NCI-H187 (cell line): ENCODE measurements at places on chromosomes 12 and 14.
A peak's percentile ranks its signal among the peaks of the same experiment; 100 is the strongest.

DNA sequence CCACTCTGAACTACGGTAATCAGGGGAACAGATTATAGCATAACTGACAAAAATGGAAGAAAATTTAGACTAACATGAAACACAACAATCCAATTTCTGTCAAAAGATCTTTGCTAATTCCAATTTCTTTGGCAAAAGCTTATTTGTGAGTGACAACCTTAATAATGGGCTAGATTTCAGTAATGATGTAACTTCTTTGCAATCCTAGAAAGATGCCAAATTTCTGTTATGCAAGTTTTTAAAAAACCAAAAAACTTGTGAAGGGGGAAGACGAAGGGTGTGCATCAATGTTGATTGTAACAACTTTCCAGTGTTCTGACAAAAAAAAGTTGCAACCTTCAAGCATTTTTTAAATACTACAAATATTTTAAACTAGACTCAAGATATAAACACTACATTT is 59.9 kb downstream of the DICER1 start:
- no peak for DNase-seq

GRCh38 chr14:66496188-66496807 is 10.1 kb downstream of the CCDC196 start:
- no peak for DNase-seq

DNA sequence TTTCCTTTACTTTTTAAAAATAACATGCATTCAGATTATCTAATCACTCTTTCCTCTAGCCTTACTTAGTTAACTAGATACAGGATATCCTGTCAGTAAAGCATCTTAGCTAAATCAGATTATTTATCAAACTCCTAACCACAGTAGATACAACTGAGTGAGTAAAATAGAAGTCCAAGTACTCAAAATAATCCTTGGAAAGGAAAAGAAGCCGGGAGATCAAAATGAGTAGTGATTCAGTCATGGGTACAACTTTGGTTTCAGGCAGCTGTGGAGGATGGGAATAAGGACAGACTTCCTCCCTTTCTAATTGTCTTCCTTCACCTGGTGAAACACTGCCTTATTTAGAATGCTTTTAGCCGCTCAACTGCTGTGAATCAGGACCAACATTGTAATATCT is 29.4 kb downstream of the GNG2 start:
- DNase-seq: no peak

- no peak for DNase-seq
Measured at GRCh38 chr12:12922191-12922616, 29.8 kb downstream of the GPRC5D start.

GRCh38 chr14:42224053-42224888 is 617.6 kb downstream of the LRFN5 start:
- peak; percentile 63 for DNase-seq

DNA sequence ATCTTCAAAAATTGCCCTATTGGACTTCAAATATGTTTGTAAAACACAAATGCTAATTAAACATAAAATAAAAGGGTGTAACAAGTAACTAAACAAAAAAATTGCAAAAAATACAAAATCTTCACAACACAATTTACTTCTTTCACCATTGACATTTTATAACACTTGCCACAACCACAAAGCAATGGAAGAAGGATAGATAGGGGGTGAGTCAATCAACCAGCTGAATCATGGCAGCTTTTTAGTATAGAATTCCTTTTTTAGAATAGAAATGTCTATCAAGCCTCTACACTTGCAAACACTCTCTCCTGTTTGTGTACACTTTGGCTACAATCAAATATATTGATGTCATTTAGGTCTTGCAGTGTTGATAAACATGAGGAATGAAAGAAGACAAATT is 232.7 kb downstream of the SLC16A7 start:
- DNase-seq: no peak

DNA sequence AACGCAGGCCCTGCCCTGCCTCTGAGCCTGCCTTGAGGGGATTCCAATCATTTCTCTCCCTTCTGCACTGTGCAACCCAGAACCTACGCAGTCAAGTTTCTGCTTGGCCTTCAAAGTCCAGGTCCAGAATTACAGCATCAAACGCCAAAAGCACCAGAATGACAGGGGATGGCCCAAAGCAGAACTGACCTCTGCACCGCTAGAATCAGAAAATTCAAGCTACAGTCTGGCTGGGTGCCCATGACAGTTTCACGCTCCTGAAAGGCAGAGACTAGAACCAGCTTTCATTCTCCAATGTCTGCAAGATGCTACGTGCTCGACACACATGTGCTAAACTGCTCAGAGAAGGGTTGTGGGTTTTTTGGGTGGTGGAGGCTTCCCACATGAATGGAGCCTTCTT is 4.1 kb downstream of the CLMN start:
- no peak for DNase-seq

- peak; percentile 86 for DNase-seq
Measured at GRCh38 chr12:108618079-108618952, 15.4 kb downstream of the SELPLG start.

GRCh38 chr12:111429828-111430432 is 24.2 kb downstream of the SH2B3 start:
- no peak for DNase-seq

GRCh38 chr12:126191031-126191891 is 1126.0 kb downstream of the AACS start:
- no peak for DNase-seq

DNA sequence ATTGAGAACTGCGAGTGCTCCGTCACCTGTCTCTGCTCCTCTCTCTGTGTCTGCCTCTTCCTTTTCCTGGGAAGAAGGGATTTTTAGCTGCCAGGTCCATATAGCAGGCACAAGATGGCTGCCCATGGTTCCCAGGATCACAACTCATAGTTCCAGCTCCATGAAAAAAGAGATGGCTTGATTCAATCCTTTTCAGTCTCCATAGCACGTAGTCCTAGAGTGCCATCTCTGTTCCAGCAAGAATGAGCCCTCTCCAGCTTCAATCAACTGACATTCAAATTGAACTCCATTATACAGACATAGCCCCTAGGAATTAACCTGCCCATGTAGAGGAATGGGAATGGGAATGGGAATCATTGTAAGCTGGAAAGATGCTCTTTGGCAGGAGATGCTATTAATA is 34.7 kb upstream of the RTRAF start:
- DNase-seq: no peak

GRCh38 chr12:99130808-99131553 is 485.9 kb downstream of the APAF1 start:
- DNase-seq: no peak

DNA sequence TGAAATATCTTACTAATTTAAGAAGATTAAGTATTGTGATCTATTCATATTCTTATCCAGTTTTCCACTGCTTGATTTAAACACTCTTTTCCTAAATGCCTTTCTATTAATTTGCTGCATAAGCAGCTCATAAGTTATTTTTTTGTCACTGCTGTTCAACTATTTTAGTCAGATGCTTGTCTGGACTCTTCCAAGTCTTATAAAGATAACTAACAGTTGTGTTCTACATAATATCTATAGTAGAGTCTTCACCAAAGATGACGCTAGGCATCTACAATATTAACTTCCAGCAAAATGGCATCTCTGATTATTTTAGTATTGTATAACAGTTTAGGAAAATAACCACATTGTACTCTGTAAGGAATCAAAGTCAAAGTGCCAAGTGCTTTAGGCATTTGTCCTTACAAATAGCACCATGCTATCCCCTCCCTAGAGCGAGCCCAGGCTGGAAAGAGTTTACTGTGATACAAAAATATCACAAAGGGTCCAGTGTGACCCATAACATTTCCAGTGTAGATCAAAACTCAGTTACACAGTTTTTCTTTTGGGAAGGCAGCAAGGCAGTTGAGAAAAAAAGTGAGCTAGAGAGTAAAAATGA is 98.2 kb downstream of the DENND5B start:
- DNase-seq: no peak

- DNase-seq: peak; percentile 22
Measured at GRCh38 chr14:104206281-104206904, 68.0 kb downstream of the KIF26A start.
